HepG2 (cell line): ENCODE measurements at places on chromosomes 2 and 18.

GRCh38 chr2:210752532-210752931, 196.1 kb downstream of the CPS1 start:
- no peak for DNase-seq

GRCh38 chr2:226017537-226017936, 618.0 kb downstream of the NYAP2 start:
- no peak for DNase-seq

DNA sequence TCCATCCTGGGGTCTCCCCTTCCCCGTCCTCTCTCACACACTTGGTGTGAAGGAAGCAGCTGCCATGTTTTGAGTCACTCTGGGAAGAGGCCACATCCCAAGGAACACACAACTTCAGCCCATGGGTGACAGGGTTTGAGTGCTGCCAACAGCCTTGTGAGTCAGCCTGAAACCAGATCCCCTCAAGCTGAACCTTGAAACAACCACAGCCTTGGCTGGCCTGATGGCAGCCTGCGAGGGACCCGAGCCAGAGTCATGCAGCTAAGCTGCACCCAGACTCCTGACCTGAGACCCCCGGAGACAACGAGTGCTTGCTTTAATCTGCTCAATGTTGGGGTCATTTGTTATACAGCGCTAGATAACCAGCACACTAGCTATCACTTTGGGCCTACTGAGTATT, 19.3 kb upstream of the MC2R start:
- no peak for DNase-seq

GRCh38 chr2:145753966-145754365, 1234.0 kb upstream of the ZEB2 start:
- peak; percentile 78 for DNase-seq

DNA sequence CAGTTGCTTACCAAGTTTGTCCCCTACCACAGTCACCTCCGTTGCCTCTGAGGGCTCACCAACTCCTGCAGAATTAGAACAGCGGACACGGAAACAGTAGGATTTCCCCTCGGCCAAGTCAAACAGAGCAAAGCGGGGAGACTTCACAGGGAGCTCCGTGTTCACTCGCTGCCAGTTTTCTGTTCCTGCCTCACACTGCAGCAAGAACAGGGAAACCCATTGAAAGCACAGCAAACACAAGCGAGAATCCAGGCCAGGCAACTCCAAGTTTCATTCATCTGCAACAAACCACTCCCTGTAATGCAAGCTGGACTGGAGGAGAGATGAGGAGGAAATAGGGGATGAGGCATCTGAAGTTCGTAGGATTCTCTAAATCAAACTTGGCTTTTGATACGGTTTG, 84.2 kb downstream of the MYOM1 start:
- no peak for DNase-seq

DNA sequence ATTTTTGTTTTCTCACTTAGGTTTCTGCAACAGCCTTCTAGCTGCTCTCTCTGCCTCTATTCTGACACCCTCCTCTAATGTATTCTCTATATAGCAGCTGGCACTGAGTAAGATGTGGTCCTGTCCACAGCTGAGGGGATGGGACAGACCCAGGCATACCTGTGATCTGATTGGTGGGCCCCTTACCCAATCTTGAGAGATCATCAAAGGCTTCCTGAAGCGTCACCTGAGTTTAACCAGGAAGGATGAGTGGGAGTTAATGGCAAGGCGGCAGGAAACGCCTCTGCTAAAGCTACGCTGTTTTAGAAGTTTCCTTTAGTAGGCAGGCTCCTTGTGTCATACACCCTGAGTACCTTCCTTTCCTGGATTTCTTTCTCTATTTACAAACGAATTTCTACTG, 5.7 kb upstream of the TET3 start:
- no peak for DNase-seq

DNA sequence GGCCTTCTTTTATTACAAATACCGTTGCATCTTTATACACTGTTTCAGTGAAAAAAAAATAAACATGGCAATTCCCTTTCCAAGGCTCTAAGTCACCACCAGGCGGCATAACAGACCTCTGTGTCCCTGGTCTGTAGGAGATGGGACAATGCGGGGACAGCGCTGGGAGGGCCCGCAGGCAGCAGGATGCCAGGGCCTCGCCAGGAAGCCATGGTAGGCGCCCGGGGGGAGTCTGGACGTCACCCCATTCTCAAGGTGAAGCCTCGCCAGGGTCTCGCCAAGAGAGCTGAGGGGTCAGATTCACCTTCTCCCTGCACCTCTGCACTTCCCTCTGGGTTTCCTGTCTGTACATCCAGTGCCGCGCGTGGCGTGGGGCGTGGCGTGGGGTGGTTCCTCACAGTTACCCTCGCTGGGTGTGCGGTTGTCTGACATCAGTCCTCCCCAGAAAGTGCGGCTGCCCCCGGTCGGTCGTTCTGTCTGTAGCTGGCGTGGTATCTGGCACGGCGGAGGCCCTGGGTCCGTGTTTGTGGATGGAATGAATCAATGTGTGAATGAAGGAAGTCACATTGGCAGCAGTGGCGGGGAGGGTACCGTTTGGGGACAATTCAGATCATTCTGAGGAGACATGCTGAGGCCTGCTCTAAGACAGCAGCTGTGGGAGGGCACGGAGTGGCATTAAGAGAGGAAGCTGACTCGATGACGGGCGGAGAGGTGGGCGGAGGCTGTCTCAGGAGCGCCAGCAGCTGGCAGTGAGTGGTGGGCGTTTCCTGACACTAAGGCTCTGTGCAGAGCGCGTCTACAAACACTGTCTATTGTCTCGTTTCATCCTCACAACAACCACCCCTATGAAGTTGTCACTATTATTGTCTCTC, 46.0 kb downstream of the LRRFIP1 start:
- DNase-seq, result peak; percentile 74

- DNase-seq, result no peak
These were observed 5.8 kb downstream of the DPYSL5 start for GRCh38 chr2:26853751-26854150.

DNA sequence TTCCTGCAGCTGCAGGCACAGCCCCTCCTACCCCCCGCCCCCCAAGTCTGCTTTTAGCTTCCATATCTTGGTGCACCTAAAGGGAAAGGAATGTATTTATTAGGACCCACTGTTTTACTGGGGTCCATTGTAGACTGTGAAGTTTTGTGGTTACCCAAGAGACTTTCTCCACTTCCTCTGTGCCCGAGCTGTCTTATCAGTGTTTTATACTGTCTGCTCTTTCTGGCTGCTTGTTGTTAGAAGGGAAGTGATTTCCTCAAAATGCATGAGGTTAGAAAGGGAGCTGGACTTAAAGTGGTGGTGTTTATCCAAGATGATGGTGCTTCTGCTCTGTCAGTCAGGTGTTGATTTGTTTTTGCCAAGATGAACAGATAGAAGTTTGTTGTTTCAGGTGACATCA, 85.0 kb downstream of the PTH2R start:
- no peak for DNase-seq

- DNase-seq, result no peak
These were observed 129.5 kb downstream of the RHBDD1 start for GRCh38 chr2:226965376-226965775.

GRCh38 chr2:187964746-187965145, 326.9 kb upstream of the GULP1 start:
- no peak for DNase-seq

- DNase-seq, result no peak
These were observed 39.9 kb downstream of the ZNF516 start for GRCh38 chr18:76455003-76455676.

DNA sequence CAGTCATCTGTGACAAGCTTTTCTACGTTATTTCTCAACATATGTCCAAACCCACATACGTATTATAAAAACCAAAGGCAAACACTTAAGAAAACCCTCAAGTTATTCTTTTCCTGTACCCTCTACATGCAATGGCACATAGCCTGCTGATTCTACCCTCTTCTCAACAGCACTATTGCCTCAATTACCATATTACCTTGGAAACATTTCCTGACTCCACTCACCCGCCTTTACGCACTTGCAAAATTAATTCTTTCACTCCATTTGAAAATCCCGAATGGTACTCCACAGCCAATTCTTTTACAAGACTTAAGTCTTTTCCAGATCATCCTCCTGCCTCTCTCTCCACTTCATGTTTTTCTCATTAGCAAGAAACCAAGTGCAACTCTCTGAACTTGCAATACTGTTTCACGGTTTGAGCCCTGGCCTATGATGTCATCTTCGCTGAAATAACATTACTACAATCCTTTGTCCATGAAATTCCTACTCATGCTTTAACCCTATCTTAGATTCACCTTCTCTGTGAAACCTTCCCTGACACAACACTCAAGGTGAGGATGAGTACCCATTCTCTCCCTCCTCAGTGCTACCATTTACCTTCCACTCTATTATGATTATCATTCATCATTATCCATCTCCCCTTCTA, 29.0 kb downstream of the SESTD1 start:
- peak; percentile 44 for DNase-seq

GRCh38 chr2:68870215-68870614, 982 bp downstream of the BMP10 start:
- no peak for DNase-seq

GRCh38 chr18:75249175-75249518, 38.5 kb downstream of the TSHZ1 start:
- no peak for DNase-seq

DNA sequence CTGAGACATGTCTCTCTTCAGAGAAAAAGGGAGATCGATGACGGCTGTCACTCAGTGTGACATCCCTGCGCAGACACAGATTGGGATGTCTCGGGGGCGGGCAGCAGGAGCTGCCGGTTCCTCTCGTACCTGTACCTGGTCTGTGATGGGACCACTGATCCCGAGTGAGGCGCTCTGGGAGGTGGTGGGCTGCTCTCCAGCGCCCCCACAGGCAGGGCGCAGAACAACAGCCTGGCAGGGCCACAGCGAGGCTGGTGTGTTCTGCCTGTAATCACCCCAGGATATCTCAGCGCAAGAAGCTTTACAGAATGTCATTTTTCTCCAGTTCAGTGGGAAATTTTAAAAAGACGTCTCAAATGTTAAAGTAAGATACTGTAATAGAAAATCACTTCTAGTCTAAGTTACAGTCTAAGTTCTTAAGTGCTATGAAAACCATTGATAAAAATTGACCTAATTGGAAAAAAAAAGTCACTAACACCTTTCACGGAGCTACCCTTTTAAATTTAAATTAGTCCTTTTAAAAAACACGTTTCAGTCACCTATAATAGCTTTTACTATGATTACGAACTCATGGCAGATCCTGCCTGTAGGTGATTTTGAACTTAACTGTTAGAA, 189.8 kb downstream of the SNTG2 start:
- DNase-seq, result peak; percentile 24

GRCh38 chr2:54550547-54550946, 94.4 kb downstream of the SPTBN1 start:
- no peak for DNase-seq

- no peak for DNase-seq
These were observed 1.3 kb downstream of the EML6 start for GRCh38 chr2:54724560-54725342.

- no peak for DNase-seq
These were observed 73.4 kb downstream of the RPRM start for GRCh38 chr2:153405196-153405595.

GRCh38 chr2:9336241-9336575, 87.1 kb downstream of the ITGB1BP1 start:
- peak; percentile 93 for DNase-seq

- DNase-seq, result no peak
These were observed 220.9 kb downstream of the DYSF start for GRCh38 chr2:71674158-71674851.

DNA sequence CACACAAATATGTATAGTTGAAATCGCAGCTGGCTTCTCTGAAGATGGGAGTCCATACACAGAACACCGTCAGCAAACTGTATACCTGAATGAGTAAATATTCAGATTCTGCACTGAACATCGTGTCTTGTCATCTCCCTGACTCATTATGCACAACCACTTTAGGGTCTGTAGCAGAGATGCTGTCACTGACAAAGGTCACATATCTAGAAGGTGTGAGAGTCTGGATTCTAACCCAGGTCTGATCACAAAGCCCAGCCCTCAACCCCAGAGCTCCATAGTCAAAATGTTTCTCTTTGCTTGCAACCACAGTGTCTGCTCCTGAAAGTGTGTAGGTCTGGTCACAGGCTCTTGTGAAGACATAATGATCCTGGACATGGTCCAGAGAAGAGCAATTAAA, 78.3 kb upstream of the PAX8 start:
- DNase-seq, result no peak

DNA sequence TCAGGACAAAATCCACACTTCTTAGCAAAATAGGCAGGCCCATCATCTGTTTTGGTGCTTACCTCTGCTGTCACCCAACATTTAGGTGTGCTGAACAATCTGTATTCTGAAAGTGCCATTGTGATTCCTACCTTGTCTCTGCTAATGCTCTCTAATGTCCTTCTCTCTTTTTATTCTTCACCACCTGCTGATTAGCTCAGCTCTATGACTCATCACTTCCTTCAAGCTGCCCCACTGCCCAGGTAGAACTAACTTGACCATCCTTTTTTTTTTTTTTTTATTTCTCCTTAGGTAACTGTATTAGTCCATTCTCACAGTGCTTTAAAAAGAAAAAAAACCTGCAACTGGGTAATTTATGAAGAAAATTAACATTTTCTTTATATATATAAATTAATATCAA, 478.7 kb upstream of the POU3F3 start:
- no peak for DNase-seq

GRCh38 chr2:160912276-160912675, 248.0 kb upstream of the TANK start:
- DNase-seq, result no peak

- DNase-seq, result peak; percentile 15
These were observed 265.7 kb upstream of the NT5C1B start for GRCh38 chr2:18855027-18855426.
